Activated naive CD8-positive, alpha-beta T cell treated with anti-CD3 and anti-CD28 coated beads, Interleukin-2, amount 50 U/mL, for 16 hours (primary cell): ENCODE measurements at places on chromosomes 7 and 10.

DNA sequence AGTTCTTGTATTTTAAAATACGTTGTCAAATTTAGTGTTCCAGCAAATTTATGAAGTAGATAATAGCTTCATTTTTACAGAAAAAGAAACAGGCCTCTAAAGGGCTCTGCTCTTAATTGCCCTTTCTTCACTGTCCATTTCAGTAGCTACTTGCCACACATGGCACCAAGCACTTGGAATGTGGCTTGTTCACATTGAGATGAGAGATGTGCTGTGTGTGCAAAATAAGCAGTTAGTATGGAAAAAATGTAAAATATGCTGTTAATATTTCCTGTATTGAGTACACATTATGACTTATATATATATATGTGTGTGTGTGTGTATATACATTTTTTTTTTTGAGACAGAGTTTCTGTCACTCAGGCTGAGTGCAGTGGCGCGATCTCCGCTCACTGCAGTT, 19.5 kb downstream of the RBM33 start:
- no peak for DNase-seq

DNA sequence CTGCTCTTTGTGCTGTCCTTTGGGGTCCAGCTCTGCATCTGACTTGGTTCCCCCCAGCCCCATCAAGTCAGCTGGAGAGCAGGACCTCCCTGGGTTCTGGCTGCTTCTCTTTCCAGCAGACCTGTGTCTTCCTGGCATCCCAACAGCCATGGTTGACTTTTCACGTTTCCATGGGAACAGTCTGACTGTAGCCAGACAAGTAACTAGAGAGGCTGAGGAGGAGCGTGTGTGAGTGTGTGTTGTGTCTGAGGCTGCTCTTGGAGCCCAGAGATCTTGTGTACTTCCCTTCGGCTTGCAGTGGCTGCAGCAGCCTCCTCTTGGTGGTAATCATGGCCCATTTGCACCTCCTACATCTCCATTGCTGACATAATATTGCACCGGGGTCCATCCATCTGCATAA, 332.0 kb downstream of the RPS24 start:
- no peak for DNase-seq

DNA sequence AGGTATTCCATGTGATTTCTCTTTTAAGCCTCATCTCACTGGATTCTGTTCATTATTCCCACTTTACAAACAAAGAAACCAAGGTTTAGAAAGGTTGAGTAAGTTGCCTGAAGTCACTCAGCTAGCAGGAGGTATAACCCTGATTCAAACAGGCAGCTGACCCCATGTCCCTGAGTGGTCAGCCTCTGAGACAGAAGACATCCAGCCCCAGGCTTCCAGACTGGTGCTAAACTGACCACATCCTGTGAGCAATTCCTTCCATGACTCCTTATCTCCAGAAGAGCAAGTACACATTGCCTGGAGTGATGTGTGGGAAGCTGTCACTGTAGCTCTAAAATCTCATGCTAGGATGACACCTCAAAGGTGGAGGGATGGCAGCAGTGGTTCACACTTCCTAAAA, 3.7 kb downstream of the PLPP4 start:
- DNase-seq: no peak

DNA sequence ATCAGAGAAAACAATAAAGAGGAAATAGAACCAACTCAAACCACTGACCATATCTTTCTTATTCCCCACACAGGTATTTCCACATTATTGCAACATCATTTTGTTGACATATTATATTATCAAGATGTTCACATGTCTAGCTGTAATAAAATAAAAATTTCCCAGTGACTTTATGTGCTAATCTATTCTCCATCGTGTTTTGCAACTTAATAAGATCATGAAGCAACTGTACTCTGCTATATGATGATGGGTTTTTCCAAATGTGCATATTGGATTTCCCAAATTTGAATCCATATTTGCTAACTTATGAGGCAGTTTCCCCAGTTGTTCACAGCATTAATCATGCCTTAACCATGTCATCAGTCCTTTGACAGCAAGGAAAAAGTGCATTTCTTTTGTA, 127.8 kb downstream of the ITGB8 start:
- no peak for DNase-seq

GRCh38 chr7:18680576-18680975, 185.0 kb downstream of the HDAC9 start:
- no peak for DNase-seq

- no peak for DNase-seq
These were observed 116.8 kb downstream of the LHPP start for GRCh38 chr10:124578231-124579010.

DNA sequence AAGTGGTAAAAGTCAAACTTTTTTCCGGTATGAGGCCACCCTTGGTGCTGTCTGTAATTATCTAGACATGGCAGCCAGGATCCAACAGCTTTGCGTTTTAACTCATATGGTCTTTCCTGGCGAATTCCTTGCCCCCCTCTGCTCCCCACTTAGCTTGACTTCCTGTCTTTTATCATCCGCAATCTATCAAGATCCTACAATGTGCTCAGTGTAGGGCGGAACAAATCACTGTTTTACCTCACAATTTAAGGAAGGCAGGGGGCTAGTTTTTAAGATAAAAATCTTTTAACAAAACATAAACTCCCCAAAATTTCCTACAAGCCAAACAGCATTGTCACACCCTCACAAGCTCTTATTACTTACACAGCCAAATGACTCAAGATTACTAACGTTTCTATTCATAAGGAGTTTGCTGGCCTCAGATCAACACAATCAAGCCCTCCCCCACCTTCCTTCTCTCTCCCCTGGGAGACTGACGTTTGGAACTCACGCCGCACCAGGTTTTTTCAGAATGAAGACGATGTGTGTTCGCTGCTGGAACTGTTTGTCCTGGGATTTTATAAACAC, 1.3 kb upstream of the CDK14 start:
- no peak for DNase-seq

DNA sequence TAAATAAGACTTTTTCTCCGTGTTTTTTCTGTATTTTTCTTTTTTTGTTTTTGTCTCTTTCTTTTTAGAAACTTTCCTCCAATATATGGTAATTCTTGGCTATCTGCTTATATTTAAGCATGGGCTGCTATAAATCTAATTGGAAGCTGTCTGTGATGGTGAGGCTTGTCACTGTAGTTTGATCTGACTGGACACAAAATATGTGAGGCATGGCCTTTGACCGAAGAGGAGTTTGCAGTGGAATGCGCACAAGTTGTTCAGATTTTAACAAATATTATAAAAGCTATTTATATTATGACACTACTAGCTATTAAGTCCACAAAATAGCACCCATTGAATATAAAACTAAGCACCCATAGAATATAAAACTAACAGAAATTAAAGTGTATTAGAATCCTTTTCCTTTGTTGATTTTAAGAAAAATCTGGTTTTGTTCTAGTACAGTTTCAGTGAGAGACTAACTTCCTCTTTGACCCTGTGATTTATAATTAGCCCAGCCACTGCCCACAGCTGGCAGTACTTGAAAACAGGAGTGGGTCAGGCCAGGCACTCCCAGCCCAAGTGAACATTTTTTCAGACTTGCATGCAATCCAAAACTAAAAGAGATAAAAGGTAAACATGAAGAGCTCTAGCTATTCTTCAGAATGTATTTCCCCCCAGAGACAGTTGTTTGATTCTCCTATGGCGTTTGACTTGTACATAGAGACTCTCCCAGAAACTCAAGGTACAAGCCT, 69.9 kb upstream of the FGL2 start:
- no peak for DNase-seq

GRCh38 chr10:49831352-49832035, 69.4 kb upstream of the OGDHL start:
- DNase-seq: no peak

- DNase-seq: no peak
These were observed 113.0 kb downstream of the EXOC4 start for GRCh38 chr7:133365917-133366316.

- no peak for DNase-seq
These were observed 37.7 kb upstream of the ZNF438 start for GRCh38 chr10:31069411-31069810.

DNA sequence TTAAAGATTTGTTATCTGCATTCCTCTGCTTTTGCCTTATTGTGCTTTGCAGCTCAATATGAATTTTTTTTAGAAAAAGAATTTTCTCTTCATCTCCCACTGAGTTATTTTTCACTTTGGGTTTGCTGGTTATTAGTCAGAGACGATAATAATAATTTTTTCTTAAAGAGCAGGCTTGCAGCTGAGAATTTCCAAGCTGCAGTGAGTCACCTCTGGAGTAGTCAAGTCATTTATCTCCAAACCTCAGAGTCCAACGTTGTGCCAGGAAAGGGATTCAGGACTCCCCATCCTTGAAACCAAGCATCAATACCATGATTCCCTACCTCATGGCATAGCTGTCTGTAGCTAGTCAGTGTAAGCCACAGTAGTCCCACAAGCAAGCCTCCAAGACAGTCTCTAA, 15.2 kb upstream of the EGR2 start:
- DNase-seq: no peak

DNA sequence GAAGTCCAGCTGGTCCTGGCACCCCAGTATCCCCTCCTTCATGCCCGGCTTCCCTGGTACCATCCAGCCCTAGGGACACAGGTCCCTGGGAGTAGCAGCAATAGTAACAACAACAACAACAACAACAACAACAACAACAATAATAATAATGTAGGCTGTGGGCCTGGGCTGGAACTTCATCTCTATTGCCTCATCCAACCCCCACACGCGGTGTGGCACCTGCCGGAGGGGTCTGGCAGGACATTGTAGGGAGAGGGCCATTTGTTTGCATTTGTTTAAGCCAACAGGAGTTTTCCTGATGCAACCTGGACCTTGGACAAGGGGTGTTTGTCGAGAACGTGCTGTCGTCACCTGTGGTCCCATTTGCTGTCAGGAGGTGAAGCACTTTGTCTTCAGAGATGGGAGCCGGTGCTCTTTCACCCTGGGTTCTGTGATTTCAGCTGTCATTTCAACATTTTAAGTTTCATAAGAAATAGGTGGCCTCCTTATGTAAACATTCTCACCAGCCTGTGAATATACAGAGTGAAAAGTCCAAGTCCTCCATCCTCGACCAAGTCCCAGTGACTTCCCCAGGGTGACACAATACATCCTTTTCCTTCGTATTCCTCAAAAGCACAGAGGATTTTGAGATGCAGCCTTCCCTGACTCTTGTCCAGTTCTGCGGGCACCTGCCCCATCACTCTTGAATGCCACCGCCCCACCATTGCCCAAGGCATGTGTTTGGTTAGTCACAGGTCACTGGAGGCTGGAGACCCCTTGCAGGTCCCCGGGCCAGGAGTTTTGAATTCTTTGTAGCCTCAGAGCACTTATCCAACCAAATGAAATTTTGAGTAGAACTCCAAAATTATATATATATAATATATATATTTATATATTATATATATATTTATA, 9.2 kb downstream of the LHPP start:
- DNase-seq: no peak

DNA sequence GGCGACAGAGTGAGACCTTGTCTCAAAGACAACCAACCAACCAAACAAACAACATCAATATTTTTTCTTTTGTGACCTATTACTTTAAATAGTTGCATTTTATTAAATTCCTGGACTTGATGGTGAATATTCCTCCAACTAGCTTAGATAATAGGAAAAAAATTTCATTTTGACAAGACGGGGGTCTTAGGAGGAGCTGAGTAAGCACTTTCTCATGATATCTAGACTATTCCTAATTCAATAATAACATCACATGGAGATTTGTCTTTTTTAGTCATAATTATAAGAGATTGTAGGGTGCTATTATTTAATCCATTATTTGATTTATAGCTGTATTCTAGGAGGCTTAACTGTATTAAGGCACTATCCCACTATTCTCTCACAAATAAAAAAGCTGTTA, 702.5 kb downstream of the PHTF2 start:
- DNase-seq: no peak

DNA sequence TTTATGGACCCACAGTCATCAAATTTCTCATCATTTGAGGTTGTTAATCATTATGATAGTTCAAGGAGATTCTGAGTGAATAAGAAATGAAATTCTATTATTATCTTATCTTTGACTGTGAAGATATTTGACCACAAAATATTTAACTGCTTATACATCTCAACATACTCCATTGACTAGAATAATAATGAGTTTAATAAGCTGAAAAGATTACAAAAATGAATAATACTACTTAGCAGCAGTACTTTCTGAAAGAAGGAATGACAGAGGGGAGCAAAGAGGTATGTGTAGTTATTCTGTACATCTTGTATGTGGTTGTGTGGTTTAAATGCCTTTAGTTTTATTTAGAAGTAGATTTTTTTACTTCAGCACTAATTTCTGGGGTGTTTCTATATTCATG, 214.2 kb downstream of the PRKG1 start:
- no peak for DNase-seq

GRCh38 chr10:29473406-29474100, 161.2 kb downstream of the SVIL start:
- no peak for DNase-seq

DNA sequence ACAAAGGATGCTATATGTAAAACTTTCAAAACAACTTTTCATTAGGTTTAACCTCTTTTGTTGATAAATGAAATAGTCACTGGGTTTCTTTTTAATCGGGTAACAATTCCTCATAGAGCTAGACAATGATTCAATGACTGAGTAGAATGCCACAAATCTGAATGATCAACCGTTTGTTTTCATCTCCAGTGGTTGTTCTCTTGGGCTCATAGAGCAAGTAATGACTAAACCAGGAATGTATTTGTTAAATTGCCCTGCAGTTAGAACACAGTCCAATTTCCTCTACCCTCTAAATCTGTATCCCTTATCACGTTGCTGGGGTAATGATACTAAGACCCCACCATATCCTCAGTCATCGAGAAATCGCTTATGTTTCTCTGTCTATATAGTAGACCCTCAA, 40.0 kb downstream of the CNNM1 start:
- no peak for DNase-seq

DNA sequence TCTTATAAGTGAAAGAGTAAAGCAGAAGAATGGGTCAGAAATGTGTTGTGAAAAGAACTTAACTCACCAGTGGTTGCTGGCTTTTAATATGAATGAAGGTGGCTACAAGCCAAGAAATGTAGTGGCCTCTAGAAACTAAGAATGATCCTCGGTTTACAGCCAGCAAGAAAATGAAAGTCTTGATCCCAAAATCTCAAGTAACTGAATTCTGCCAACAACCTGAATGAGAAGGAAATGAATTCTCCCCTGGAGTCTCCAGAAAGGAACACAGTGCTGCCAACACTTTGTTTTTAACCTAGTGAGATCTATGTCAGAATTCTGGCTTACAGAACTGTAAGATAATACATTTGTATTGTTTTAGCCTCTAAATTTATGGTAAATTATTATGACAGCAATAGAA, 193.0 kb downstream of the FZD1 start:
- no peak for DNase-seq

GRCh38 chr10:13908475-13908874, 321.7 kb downstream of the PRPF18 start:
- DNase-seq: no peak
